Brain microvascular endothelial cell (primary cell): ENCODE measurements at places on chromosomes 3 and 15.

DNA sequence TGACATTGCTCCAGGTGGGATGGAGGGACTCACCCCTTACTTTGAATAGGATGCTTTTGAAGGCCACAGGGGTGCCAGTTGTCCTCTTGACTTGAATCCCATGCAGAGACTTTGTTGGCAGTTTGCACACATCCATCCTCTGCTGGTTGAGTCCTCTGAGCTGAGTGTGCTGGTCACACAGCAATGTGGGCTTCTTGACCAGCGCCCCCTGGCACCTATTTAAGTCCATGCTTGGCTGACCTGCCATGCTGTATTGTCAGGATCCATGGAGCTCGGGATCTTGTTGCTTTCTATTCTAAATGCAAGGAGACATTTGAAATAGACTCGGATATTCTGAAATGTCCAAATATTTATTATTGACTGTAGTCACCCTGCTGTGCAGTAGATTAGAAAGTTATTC lies 19.8 kb downstream of the RAB7A start:
- no peak for DNase-seq

DNA sequence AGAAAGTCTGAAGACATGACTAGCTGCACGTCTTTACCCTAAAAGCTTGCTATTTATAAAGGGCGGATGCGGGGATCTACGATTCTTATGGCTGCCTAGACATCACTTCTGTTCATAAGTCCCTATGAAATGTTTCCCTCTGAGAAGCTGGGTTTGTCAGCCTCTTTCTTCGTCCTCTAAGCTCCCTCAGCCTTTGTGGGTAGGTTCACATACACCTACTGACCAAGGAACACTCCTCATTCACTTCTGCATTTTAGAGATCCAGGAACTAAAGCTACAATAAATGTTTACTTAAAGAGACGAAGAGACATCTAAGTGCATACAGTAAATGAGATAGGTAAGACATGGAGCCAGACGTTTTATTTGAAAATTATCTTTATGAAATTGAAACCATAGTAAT lies 16.7 kb upstream of the RAMAC start:
- no peak for DNase-seq

DNA sequence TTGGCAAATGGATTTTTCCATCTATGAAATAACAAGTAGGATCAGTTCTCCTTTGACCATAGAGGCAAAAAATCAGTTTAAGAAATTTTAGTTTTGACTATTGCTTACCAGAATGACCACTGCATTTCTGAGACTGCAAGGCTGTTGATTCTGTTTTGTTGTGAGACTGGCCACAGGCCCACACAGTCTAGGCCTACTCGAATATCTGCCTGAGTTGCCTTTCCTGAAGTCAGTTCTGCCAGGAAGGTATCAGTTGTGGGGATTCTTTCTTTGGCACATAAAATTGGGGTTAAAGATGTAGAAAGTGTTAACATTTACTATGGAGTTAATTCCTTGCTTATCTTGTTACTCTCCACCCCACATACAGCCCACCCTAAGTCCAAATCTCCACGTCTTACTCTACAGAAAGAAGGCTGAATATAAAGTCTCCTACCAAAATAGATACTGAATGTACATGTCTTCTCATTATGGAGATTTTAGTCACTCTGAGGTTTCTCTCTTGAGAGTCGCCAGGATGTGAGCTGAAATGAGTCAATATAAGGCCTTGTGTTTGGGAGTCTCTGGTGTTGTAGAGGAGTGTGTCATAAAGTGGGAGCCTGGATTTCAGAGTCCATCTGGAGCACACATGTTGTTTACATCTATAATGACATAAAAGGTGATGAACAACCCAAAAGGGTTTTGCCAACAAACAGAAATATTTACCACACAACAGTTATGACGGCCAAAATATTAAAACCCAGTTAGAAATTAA lies 45.0 kb upstream of the WWTR1 start:
- peak; percentile 73 for DNase-seq

DNA sequence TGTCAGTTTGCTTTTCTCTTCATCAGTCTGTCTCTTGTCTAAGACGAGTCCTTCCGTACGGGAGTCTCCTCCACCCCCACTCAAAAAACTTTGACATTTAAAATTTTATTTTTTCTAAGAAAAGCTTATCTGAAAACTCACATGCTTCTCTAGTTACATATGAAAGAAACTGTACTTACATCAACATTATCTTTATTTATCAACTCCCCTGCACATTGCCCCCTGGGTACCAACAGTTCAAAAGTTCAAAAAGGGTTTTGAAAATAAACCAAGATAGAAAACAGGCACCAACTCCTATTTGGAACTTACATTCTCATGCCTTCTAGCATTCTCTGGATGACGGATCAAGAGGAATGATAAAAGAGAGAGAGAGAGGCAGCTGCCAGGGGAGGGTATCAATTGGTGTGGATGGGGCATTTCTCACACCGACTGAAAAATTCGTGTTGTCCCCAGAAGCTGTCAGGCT lies 182.5 kb downstream of the FOXP1 start:
- DNase-seq: peak; percentile 37

DNA sequence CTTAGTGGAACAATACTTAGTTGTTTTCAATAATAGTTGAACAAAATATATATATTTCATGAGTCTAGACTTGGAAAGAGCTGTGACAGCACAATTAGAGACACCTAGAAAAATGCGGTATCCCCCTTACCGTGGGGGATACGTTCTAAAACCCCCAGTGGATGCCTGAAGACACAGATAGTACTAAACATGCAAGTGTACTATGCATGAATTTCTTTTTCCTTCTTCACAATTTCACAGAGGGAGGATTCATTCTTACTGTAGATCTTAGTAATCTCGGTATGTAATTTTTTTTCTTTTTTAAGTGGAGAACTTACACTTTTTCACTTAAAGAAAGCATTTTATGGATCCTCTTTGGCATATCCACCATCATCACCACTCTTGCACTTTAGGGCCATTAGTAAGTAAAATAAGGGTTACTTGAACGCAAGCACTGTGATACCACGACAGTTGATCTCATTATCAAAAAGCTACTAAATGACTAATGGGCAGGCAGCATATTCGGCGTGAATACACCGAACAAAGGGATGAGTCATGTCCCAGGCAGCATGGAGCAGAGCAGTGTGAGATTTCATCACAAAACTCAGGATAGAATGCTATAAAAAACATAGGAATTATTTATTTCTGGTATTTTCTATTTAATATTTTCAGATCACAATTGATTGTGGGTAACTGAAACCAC lies 72.3 kb upstream of the ZNF280D start:
- peak; percentile 91 for DNase-seq

DNA sequence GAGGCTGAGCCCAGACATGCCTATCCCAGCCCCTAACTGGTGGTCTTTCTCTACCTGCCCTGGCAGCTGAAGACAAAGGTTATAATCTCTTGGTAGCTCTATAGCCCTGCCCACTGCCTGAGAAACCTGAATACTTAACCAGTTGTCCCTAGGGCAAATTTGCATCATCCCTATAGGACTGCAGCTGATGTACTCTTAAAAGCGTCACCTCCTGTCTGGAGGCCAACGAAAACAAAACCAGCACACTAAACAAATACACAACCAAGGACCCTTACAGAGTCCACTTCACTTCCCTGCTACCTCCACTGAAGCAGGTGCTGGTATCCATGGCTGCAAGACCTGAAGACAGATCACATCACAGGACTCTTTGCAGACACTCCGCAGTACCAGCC lies 98.0 kb downstream of the KCNAB1 start:
- peak; percentile 58 for DNase-seq

DNA sequence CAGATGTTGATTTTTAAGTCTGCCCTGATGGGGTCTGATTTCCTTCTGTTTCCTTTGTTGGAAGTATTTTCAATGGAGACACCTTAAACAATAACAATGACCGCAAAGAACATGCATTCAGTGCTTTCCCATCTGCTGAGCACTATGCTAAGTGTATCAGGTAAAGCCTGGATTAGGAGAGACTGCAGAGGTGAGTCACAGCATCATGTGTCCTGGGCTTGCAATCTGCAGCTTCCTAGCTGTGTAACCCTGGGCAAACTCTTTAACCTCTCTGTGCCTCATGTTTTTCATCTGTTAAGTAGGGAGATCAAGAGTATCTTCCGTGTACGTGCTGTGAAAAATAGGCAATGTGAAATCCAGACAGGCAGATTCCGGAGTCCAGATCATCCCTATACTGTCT lies 13.3 kb upstream of the CHRNB4 start:
- DNase-seq: no peak

DNA sequence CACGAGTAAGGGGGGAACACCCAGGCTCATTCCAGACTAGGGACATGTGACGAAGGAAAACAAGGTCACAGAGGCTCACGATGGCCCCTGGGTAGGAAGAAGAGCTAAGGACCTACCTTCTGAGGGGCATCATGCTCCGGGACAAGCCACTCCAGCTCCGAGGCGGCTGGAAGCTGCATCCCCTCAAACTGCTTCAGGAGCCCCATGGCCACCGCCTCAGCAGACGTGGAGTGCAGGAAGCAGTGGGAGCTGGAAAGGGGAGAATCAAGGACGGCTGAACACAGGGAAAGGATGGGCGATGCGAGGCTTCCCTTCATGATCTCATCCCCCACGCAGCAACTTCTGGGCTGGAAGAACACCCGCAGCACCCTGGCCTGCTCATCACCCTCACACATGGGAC lies 53.5 kb downstream of the RUBCN start:
- DNase-seq: no peak

DNA sequence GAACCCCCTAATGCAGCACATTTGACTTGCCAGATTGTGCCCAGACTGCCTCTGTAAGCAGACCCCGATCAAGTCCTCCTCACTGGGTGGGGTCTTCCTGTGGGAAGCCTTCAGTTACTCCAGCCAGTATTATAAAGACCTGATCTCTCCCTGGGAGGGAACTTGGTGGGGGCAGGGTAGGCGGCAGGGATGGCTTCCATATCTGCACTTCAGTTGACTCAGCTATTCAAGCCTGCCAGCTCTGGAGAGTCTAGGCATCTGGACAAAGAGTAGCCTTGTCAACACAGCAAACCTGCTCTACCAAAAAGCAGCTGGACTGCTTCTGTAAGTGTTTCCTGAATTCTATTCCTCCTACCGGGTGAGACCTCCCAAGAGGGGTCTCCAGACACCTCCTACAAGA lies 21.0 kb upstream of the SLC25A38 start:
- no peak for DNase-seq

DNA sequence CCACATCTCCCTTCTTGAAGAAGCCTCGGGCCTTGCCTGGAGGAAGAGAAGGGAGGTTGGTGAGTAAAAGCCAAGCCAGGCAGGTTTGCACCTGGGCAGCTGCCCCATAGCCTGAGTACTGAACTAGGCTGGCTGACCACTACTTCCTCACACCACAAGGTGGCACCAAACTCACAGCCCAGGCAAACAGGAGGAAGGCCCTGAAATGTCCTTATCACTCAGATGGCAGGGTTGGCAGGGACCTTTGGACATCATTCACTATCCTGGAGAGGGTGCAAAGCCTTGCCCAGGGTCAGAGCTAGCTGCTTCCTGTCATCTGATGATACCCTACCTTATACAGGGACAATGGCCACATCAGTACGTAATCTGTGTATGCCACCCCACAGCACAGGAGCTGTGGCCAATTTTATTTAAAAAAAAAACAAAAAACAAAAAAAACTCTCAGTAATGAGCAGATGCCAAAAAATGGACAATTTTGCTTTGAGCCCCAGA lies 2.2 kb upstream of the GRAMD2A start:
- peak; percentile 49 for DNase-seq

- DNase-seq: no peak
Observed at GRCh38 chr3:16559653-16560365, 45.4 kb downstream of the DAZL start.

- peak; percentile 6 for DNase-seq
Observed at GRCh38 chr3:63687278-63688225, 35.1 kb downstream of the SNTN start.

DNA sequence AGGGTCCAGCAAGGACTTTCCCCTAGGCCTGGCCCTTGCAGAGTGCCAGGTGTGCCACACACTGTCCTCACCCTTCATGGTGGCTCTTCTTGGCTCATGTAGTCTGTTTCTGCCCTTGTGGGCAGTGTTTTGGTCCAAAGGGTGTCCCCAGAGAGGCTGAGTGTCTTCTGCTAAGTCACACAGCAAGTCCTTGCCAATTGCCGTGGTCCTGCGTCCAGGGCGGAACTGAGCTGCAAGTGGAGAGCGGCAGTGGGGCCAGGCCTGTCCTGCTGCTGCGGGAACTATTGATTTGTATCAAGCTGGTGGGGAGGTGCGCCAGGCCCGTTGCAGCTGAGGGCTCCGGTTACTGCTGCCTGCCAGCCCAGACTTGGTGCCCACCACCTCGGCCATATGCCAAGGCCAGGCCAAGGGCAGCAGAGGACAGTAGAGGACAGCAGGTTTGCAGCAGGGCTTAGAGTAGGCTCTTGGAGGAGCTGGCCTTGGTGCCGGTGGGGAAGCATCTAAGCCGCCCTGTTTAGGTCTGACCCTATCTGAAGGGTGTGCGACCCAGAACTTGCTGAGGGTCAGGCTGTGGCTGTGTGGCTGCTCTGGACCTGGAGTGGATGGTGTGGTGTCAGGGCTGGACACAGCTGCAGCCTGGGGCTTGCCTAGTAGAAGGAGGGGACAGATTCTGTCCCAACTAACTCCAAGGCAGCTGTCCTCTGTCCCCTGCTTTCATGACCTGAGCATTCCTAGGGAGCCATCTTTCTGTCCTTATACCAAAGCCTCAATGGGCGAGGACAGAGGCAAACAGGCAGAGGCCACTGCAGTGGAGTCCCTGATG lies 4.5 kb downstream of the AMIGO3 start:
- no peak for DNase-seq

- DNase-seq: no peak
Observed at GRCh38 chr3:114108137-114108536, 51.6 kb downstream of the QTRT2 start.

GRCh38 chr15:93900476-93901400 lies 330.6 kb upstream of the MCTP2 start:
- no peak for DNase-seq

- no peak for DNase-seq
Observed at GRCh38 chr15:76235186-76235826, 76.0 kb downstream of the ETFA start.

DNA sequence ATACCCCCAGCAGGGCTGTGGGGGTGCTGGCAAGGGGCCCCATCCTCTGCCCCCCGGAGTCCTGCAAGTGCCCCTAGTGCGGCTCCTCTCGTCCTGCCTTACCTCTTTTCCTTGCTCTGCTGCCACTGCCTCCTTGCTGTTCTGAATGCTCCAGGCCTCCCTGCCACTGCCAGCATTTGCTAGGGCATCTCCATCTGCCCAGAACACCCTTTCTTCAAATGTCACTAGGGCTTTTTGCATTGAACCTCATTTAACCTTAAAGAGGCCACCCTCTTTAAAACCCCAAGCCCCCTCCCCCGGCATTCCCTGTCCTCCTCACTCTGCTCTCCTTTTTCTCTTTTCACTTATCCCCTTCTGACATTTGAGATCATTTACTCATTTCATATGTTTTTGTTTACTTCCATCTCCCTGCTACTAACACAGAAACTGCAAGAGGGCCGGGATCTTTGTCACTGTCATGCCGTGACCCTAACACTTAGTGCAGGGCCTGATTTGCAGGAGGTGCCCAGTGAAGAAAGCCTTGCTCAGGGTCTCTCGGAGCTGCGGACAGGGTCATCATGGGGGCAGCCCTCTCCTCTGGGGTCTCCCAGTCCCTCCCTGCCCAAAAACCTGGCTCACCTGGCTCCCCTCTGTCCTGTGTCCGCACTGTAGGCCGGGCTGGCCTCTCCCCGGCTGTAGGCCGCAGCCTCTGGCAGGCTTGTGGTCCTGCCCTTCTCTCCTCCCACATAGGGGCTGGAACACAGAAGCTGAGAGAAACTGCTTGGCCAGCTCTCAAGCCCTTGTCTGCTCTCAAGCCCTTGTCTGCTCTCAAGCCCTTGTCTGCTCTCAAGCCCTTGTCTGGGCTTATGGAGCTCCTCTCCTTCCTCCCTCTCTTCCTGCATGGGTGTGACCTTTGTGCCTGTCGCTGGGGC lies at the start of gene ACOX2:
TSS of gene ACOX2 (minus strand) at position 690 of the 911 bp plus-strand sequence. CDS start 2,084 bp downstream, outside the sequence.
- no peak for DNase-seq
